ENCODE measurements at places on chromosomes 3 and 15.
A peak's percentile ranks its signal among the peaks of the same experiment; 100 is the strongest.

- no peak for DNase-seq
Observed at GRCh38 chr3:172209333-172210321, 170.2 kb downstream of the FNDC3B start.

DNA sequence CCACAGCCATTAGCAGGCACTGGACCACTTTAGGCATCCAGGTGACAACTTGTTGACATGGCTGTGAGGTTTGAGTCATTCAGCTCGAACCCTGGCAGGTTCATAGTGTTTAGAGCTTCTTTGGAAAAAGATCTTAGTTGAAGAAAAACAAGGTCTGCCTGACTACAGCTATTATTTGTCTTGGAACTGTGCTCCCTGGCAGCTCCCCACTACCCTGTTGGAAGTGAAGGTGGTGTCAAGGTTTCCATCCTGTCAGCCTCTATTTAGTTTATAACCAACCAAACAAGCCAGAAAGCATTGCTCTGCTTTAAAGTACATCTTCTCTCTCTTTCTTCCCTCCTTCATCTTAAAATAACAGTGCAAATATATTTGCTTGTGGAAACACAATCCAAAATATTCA lies 56.8 kb downstream of the KAT2B start:
- no peak for DNase-seq

DNA sequence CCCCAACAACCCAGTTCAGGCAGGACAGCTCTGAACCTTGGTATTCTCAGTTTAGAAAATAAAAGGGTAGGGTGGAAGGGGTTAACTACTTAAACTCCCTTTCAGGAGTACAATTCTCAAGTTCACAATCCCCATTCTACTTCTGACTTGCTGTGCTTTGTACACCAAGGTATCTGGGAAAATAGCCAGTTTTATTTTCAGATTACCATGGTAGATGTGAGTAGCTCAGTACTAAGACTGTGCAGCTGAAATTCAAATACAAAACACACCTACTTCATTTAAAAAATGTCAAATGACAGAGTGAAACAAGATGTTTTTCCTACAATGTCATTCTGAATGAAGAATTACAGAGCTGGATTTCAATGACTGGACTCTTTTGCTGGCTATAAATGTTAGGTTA lies 27.4 kb downstream of the SLC7A14 start:
- DNase-seq, result no peak

- DNase-seq, result no peak
Observed at GRCh38 chr15:63195569-63196015, 6.2 kb downstream of the RAB8B start.

- DNase-seq, result no peak
Observed at GRCh38 chr3:114623420-114624046, 329.7 kb downstream of the TIGIT start.

DNA sequence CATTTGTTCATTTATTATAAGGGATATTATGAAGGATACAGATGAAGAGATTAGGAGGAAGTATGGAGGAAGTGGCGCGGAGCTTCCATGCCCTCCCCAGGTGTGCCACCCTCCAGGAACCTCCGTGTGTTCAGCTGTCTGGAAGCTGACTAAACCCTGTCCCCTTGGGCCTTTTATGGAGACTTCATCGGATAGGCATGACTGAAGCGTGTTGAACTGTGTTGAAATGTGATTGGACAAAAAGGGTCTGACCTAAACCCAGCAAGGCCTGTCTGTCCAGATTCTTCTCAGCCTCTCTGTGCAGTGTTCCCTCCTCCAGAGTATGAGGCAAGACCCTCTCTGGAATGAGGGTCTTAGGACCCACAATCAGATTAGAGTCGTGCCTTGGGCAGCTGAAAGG lies 31.7 kb downstream of the HACD3 start:
- no peak for DNase-seq

DNA sequence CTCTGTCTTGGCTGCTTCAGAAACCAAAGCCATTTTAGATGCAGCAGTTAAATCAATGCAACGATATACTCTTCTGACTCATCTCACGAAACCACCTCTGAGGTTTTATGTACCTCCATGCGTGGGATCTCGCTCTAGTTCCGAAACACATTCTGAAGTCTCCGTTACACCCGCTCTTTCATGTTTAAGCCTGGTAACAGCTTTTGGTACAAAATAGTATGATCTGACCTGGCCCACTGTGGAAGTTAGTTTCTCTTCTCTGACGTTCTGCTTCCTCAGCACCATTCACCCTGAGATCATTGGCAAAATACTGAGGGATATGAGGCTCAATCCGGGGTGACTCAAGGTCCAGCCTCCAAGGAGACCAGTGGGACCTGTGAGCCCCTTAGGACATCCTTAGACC lies 121.9 kb downstream of the TMEM266 start:
- DNase-seq, result no peak

GRCh38 chr15:67097930-67098740 lies 32.7 kb downstream of the SMAD3 start:
- no peak for DNase-seq

DNA sequence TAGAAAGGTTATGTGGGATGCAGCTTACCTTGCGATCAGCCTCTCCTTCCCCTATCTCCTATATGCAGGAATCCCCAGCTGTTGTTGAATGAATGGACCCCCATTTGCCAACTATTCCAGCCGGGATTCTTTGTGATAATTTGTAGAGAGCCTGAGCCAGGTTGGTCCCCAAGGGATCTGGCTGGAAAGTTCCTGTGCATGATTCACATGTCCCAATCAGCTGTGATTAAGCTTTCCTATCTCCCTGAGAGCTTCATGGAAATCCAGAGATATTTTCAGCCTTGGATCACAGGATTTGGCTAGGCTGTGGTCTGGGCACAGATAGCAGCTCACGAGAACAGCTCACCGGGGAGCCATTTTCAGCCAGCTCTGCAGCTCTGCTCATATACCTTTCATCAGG lies 76.7 kb downstream of the ARNT2 start:
- no peak for DNase-seq

GRCh38 chr3:17141699-17142098 lies 256.9 kb downstream of the PLCL2 start:
- no peak for DNase-seq

- DNase-seq, result no peak
Observed at GRCh38 chr3:82957696-82958095, 1196.3 kb upstream of the GBE1 start.

DNA sequence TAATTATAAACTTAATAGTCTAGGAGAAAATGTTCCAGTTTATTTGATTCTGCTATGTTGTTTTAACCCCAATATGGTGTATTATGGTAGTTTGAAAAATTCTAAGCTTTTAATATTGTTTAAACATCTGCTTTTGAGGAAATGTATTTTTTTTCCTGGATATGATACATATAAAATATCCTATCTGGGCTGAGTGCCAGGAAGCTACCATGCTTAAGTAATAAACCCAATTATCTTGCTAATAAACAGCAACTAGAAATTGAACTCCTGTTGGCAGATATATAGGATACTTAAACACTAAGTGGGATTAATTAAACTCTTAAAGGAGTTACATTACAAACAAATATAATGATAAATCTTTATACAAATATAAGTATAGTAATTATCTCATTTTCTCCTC lies 293.7 kb upstream of the GRM7 start:
- peak; percentile 60 for DNase-seq

GRCh38 chr15:35047996-35048395 lies 37.1 kb downstream of the NANOGP8 start:
- DNase-seq, result no peak

DNA sequence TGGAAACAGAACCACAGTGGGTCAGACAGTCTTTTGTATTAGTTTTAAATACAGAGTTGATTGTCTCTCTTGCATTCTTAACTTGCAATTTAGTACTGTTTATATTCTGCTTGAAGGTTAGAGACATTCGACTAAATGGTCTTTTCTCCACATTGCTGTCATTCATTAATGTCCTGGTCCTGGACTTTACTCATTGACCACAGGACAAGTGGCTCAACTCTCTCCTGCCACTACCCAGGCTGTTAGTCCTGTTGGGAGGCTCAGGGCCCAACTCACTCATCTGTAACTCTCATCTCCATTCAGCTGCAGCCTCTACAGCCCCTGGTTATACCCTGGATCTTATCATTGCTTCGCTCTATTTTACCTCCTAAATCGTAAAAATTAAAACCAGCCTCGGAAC lies 427.4 kb downstream of the LPP start:
- DNase-seq, result no peak

- DNase-seq, result no peak
Observed at GRCh38 chr3:49222002-49222401, 50.6 kb downstream of the KLHDC8B start.

DNA sequence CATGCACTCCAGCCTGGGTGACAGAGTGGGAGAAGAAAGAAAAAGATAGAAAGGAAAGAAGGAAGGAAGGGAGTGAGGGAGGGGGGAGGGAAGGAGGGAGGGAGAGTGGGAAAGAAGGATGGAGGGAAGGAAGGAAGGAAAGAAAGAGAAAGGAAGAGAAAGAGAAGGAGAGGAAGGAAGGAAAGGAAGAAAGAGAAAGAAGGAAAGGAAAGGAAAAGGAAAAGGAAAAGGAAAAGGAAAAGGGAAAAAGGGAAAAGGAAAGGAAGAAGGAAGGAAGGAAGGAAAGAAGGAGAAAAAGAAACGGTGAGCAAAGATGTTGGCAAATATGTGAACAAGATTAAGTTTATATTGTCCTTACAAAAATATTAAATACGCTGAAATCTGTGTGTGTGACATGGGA lies 36.2 kb upstream of the TICRR start:
- DNase-seq, result no peak

DNA sequence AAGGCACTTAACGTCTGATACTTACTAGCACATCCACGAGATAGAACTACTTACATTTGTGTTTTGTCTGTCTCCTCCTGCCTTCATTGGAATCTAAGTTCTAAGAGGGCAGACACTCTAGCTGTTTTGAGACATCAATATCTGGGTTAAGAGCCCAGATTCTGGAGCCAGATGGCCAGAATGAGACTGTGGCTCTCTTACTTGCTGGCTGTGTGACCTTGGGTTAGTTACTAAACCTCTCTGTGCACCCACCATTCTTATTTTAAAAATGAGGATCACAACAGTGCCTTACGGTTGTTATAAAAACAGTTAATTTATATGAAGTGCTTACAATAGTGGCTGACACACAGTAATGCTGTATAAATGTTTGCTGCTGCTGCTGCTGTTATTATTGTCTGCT lies 7.7 kb downstream of the STARD5 start:
- no peak for DNase-seq

DNA sequence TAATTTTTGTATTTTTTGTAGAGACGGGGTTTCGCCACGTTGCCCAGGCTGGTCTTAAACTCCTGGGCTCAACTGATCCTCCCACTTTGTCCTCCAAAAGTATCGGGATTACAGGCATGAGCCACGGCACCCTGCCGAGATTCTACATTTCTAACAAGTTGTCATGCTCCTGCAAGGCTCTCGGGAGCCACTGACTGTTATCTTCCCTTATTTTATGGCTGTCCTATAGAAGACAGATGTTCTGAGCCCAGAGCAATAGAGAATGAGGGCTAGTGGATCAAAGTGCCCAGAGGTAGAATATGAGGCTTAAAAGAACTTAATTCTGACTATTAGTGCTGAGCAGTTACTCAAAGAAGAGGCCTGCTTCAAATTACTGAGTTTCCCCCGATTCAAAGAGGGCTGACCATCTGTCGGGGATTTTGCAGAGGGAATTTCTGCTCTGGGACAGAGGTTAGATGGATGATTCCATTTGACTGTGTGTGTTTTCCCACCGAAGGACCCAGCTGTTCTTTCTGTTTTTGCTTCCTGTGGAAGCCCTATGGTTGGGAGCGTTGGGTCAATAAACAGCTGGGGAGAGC lies 39.5 kb downstream of the ITPR1 start:
- DNase-seq, result no peak

DNA sequence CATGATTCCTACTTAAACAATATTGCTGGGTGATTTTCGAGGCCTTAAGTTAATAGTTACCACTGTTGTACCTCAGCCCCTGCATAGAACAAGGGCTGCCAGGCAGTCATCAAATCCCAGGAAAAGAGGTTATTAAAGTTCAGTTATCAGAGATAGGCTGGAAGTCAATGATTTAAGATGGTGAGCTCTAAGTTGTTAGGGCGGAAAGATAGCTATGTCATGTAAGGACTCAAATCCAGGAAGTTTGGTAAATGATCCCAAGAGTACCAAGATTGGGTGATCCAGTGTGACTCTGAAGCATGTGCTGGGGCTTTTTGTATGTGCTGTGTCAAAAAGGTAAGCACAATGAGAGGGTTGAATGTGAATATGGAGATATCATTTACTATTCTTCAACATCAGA lies 287.9 kb downstream of the NLGN1 start:
- DNase-seq, result no peak

DNA sequence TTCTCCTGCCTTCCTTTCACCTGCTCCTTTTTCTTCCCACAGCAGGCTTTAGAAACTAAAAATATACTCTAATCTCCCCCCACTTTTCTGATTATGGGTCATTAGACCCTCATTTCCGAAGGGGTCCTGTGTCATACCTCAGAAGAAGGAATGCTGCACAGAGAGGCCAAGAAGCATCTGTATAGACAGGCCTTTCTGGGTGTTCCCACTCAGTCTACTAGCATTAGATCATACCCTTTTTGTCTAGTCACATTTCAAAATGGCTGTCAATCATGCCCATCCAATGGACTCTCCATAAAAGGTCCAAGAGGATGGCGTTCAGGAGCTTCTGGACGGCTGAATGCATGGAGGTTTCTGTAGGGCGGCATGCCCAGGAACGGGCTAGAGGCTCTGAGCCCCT lies 192.2 kb downstream of the SUCLG2 start:
- DNase-seq, result no peak

DNA sequence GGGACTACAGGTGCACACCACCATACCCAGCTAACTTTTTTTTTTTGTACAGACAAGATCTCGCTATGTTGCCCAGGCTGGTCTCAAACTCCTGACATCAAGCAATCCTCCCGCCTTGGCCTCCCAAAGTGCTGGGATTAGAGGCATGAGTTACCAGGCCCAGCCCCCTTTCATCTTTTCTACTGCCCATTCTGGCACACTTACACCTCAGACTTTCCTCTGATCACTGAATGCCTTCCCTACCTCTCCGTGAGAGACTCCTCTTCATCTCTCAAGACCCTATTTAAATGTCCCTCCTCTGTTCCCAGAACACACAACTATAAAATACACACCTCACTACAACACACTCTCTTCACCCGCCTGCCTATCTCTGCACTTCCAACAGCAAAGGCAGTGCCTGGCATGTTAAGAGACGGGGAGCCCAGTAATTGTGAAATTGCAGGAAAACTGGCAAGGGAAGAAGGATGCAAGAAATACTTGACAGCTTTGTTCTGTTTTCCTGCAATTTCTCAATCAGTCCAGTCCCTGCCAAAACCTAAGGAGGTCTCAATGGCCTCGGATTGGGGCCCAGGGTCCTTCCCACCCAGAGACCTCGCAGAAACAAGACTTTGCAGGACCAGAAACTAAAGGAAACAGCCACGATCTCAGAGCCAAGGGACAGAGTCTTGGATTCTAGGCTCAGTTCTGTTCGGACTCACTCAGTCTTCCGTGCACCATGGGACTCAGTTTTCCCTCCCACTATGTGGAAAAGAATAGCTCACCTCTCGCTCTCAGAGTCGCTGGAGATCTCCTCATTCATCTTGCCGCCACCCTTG lies 849 bp downstream of the RRP9 start:
- no peak for DNase-seq

Data from NCI-H1417 treated with DMSO at 0.1 percent for 48 hours (cell line).